Mesothelial cell of epicardium (in vitro differentiated cells): ENCODE measurements at places on chromosomes 1 and 21. TPM values are rescaled to one million over a fixed set of nuclear protein-coding genes. Genes with fewer than 3 reads are reported as not detected.

DNA sequence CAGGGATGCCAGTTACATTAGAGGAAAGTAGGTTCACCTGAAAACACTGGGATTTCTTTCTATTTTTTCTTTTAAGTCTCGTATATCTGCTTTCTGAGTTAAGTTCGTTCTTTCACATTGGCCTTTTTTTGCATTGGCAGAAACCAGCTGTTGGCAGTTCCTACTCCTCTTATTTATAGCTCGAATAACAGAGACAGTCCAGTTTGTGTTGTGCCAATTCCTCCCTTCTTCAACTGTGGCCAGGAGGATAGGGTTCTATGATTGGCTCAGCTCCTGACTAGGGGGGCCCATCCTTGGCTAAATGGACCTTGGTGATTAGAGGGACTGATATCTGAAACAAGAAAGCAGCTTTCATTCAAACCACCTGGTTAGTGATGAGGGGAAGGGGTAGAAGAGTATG lies 115.8 kb downstream of the RPS6KC1 start:
- H3K36me3 ChIP-seq: peaks cover 7% of the 10 kb centered on the region
- H3K4me1 ChIP-seq: no peaks in the 10 kb centered on the region
- DNase-seq: no peak
- H3K27ac ChIP-seq: no peak overlapping the region
- no peaks in the 10 kb centered on the region for H3K27me3 ChIP-seq

GRCh38 chr1:84988588-84988987 lies 8.3 kb downstream of the MCOLN2 start:
- no peak overlapping the region for H3K4me3 ChIP-seq
- no peaks in the 10 kb centered on the region for H3K4me1 ChIP-seq
- no peak for DNase-seq

DNA sequence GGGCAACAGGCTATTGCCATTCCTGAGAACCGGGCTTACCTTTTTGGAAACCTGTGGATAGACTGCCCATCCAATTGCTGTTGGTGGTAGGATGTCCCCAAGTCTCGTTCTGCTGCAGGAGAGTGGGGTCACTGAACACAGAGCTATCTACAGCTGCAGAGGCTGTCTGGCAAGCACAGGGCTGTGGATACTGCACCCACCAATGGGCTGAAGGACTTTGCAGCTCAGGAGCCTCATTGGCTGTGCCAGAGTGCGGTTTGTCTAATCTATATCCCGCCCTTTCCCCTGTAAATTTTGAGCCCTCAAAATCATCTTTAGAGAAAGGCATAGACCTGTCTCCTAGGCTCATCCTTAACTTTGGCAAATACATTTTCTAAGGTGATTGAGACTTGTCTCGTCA lies 15.3 kb downstream of the RNF187 start:
- H3K27me3 ChIP-seq: peaks cover 45% of the 10 kb centered on the region
- H3K36me3 ChIP-seq: no peaks in the 10 kb centered on the region
- H3K4me1 ChIP-seq: peaks cover 2% of the 10 kb centered on the region
- DNase-seq: no peak
- no peak overlapping the region for H3K27ac ChIP-seq
- no peak overlapping the region for H3K4me3 ChIP-seq

- H3K4me1 ChIP-seq: peaks cover 16% of the 10 kb centered on the region
- H3K27ac ChIP-seq: no peak overlapping the region
- H3K36me3 ChIP-seq: no peaks in the 10 kb centered on the region
- DNase-seq: peak; percentile 74
These were observed 66.6 kb downstream of the FAM163A start for GRCh38 chr1:179809506-179810366.

GRCh38 chr1:174052621-174053020 lies 30.5 kb upstream of the RC3H1 start:
- no peak overlapping the region for H3K4me3 ChIP-seq
- no peaks in the 10 kb centered on the region for H3K27me3 ChIP-seq
- no peak overlapping the region for H3K27ac ChIP-seq
- no peak for DNase-seq
- no peaks in the 10 kb centered on the region for H3K4me1 ChIP-seq

DNA sequence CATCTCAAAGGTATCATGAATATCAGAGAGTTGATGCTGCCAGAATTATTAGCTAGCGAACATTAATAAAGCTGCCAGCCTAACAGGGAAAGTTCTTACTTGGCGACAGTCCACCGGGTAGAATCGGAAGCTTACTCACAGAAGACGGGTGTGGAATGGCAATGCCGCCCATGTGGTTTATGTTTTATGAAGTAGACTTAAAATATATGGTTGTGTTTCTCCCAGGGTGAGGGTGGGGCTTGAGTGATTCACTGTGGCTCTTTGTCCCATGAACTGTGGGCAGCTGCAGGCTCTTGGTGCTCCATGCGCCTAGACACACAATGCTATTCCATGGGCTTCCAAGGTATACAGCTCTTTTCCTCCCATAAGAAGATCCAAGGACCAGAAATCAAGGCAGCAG lies 162.7 kb downstream of the PIGK start:
- peaks cover 12% of the 10 kb centered on the region for H3K27me3 ChIP-seq
- no peak for DNase-seq
- no peak overlapping the region for H3K27ac ChIP-seq
- H3K4me1 ChIP-seq: peaks cover 3% of the 10 kb centered on the region
- H3K36me3 ChIP-seq: no peaks in the 10 kb centered on the region

GRCh38 chr1:241518476-241519307 lies 863 bp downstream of the FH start:
- peaks cover 20% of the 10 kb centered on the region for H3K27me3 ChIP-seq
- peaks cover 13% of the 10 kb centered on the region for H3K36me3 ChIP-seq
- H3K4me1 ChIP-seq: peaks cover 10% of the 10 kb centered on the region
- DNase-seq: peak; percentile 56
- peak overlapping the region; percentile 82 for H3K4me3 ChIP-seq
- peak overlapping the region; percentile 57 for H3K27ac ChIP-seq

DNA sequence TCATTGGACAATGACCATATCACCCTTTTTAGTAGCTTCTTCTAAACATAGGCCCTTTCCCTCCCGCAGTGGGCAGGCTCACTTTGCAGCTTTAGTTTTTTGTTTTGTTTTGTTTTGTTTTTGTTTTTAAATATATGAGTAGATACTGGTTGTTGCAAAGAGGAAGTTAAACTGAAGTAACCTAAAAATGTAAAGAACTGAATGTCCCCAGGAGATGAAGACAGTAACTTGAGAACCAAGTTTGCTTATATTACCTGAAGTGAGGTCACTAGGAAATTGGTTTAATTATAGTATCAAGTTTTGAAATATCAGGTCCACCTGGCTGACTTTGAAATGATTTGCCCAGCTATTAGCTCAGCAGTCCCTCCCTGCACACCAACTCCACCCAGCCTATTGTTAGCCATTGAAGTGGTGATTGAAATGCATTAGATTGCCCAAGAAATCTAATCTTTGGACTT lies 18.2 kb downstream of the SMAP2 start:
- H3K4me1 ChIP-seq: no peaks in the 10 kb centered on the region
- no peak for DNase-seq
- peaks cover 2% of the 10 kb centered on the region for H3K36me3 ChIP-seq
- H3K27me3 ChIP-seq: no peaks in the 10 kb centered on the region

DNA sequence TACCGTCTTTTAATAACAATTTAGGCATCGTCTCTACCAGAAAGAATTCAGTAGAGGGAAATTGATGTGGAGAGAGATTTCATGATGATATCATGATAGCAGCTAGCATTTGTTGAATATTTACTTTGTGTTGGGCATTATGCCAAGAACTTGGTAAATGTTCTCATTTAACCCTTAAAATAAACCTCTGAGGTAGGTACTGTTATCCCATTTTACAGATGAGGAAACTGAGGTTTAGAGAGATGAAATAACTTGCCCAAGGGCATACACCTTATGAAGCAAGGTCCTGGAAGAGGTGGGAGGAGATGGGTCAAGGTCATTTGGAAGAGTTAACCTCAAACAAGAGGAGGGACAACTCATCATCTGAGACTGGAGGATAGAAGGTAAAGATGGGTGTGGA lies 34.8 kb downstream of the TSNAX start:
- DNase-seq: no peak
- no peak overlapping the region for H3K4me3 ChIP-seq
- peaks cover 33% of the 10 kb centered on the region for H3K36me3 ChIP-seq
- H3K4me1 ChIP-seq: no peaks in the 10 kb centered on the region

The CFHR3 gene
- 0.38 to 0.93 TPM (median 0.42 TPM) in 3 replicates for total RNA-seq
